ENCODE measurements at places on chromosomes 2 and 18.

DNA sequence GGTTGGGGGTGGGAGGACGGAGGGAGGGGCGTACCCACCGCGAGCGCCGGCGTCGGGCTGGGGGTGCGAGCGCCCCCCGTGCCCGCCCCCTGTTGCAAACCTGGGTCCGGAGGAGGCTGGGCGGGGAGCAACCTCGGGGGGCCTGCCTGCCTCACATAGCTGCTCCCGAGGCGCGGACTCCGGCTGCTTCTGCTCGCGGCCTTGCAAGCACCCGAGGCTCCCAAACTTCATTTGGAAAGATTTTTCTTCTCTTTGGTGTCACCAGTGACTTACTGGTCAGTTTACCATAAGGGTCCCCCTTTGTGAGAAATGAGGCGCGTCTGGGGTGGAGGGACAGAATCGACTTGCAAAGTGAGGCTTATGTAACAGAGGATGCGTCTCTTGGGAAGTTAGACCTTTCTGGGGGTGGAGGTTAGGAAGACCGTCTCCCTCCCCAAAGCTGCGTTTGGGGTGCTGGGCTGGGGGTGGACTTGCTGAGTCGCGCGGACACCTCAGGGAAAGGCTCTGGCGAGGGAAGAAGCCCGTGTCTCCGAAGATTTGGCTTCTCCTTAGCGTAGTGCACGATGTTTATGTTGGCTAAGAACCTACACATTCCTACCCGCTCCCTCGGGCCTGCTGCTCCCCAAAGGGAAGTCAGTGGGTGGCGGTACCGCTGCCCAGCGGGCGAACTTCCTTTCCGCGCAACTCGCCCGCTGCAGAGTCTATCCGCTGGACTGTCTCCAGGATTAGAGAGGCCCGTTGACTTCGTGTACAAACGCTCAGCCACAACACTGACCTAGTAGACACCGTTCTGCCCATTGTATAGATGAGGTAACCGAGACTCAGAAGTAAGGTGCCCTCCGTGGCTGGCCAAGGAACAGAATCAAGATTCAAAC lies 559 bp downstream of the TMEM37 start:
- DNase-seq = no peak

DNA sequence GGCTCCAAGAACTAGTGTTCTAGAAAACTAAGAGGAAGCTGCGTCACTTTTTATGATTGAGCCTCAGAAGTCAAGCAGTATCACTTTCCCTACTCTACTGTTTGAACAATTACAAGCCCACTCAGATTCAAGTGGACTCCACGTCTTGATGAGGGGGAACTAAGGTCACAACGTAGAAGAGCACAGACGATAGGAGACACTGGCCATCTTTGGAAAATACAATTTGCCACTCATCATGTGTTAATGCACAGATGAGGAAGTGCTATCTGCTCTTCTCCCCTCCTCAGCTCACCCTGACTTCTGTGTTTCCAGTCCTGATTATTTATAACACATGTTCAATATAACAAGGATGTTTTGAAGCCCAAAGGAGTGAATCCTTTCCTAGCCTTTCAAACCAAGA lies 76.1 kb upstream of the CYP1B1 start:
- DNase-seq = no peak

GRCh38 chr2:112757265-112757664 lies 7.1 kb downstream of the CKAP2L start:
- DNase-seq = no peak

- DNase-seq = no peak
These were observed 264.8 kb downstream of the ANAPC1 start for GRCh38 chr2:111618978-111619902.

GRCh38 chr2:30691091-30691947 lies 115.9 kb downstream of the CAPN13 start:
- no peak for DNase-seq

DNA sequence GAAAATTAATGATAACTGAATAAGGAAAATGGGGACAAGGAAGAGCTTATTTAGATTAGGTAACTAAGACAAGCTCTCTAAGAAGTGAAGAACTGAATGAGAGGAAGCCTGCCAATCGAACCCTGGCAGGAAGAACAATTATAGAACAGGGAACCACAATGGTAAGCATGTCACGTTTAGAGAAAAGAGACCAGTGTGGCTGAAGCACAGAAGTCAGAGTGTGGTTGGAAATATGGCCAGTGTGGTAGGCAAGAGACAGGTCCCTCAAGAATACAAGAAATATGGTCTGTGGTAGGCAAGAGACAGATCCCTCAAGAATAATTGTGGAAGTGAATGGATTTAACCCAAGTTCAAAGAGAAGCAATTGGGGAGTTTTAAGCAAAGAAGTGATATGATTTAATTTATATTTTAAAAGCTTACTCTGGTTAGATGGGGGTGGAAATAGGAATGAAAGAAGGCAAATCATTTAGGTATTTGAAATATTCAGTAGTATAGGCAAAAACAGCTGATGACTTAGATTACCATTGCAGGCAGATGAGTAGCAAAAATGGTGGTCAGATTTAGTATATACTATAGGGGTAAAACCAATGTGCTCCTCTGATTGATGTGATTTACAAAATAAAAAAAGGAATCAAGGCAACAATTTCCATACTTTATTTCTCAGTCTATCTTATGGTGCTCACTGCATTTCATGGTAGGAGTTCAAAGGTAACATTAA lies 38.8 kb upstream of the ERMN start:
- no peak for DNase-seq

- DNase-seq = no peak
These were observed 1.9 kb upstream of the SOX11 start for GRCh38 chr2:5690286-5690685.

GRCh38 chr2:120520929-120521912 lies 175.3 kb downstream of the INHBB start:
- peak; percentile 11 for DNase-seq

DNA sequence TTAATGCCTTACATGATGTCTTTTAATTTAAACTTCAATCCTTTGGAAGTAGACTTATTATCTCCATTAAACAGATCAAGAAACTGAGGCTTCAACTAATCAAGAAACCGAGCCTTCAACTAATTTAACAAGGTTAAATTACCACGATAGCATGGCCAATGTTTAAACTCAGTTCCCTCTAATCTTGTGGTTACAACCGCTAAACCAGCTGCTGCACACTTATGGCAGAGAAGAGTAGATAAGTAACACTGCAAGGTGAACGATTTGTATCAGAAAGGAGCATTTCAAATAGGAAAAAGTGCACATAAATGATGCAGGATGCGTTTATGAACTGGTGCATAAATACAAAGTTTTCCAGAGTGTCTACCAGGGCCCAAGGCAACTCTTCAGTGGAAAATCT lies 144.6 kb upstream of the CAVIN2 start:
- no peak for DNase-seq

GRCh38 chr2:142834021-142834420 lies 43.4 kb upstream of the KYNU start:
- DNase-seq = no peak

GRCh38 chr2:21892140-21892539 lies 768.4 kb downstream of the TDRD15 start:
- DNase-seq = no peak

DNA sequence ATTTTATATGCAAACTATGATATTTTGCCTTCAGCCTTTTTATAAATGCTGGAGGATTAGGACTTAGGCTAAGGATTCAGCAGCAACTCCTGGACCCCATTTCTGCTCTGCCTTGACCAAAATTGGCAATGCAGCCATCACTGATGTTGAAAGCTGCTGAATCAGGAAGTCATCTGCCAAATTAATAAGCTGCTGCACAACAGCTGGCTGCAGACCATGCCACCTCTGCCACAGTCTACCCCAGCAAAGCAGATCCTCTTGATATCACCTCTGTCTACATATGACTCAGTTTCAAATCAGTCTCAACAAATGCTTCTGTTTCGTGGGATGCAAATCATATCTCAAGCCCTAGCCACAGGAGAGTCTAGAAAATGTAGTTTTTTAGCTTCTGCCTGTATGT lies 7.1 kb upstream of the SOS1 start:
- DNase-seq = no peak

GRCh38 chr2:40281021-40281940 lies 170.6 kb downstream of the SLC8A1 start:
- DNase-seq = peak; percentile 18

DNA sequence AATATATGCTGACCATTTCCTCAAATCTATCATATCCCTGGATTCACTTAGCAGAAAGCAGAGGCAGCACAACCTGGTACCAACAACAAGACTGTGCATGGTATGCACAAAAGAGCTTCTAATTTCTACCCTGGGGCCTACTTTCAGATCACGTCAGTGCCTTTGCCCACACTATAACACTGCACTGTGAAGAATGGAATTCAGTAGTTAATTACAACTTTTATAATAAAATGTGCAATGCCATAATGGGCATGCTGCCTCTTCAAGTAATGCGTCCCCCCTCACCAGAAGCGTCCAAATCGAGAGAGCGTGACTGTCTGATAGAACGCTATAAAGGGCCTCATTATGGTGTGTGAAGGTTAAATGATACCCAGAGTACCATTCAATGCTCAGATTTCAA lies 328.1 kb upstream of the PKDCC start:
- no peak for DNase-seq

- no peak for DNase-seq
These were observed 50.5 kb downstream of the MRPL35 start for GRCh38 chr2:86249579-86250391.

DNA sequence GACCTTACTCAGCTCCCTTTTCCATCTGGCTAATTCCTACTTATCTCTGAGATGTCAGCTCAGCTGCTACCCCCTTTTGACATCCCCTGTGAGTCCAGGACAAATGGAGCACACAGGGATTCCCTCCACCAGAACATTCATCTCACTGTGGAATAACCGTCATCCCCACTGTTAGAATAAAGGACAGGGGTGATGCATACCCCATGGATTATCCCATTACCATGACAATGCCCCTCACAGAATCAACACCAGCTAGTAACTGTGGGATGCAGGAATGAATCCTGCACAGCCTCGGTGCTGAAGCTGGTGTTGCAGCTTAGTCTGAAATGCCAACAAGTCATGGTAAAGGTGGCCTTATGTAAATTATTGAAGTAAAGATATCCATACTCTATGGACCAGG lies 624.8 kb upstream of the RAB6C start:
- DNase-seq = no peak

DNA sequence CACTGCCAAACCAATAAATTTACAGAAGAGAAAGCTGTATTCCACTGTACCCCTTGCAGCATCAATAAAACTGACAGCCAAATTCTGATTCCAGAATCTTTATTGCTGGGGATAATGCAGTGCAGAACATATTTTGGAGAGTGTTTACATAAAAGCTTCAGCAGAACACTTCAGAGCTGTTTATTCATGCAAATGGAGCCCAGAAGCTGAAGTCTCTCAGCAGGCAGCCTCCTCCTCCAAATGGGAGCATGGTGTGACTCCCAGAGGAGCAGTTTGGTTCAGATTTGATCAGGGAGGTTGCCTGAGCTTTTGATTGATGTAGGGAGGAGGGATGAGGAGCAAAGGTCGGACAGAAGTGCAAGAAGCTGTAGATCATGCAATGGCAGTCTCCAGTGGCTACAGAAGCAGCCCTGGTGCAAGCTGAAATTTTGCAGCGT lies 22.4 kb downstream of the LHCGR start:
- DNase-seq = no peak

DNA sequence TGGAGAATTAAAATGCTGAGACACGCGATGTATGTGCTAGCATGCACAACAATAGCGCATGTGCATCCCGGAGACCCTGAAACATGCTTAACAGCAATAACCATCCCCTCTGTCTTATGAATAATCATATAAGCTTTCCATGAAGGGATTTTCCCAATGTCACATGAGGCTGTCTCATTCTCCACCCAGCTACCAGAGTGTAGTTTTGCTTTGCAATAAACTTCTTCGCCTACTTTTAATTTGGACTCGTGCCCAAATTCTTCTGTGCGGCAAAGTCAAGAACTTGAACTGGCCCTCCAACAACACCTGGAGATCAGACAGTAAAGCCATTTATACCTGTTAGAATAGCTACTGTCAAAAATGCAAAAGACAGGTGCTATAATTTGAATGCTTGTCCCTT lies 15.5 kb downstream of the LYG1 start:
- DNase-seq = no peak

DNA sequence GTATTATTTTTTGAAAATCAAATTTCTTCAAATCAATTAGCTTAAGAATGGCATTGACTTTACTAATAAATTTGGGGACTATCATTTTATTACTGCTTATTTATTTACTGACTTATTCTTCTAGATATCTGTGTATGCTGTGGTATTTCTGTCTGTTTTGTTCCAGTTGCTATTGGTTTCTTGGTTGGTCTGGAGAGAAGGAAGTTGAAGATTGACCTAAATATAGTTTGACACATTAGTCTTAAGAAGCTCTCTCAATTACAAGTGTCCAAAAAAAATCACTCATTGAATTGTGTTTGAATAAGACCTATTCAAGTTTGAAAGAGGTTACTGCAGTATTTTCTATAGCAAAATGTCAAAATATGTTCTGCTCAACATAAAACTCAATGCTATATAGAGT lies 153.3 kb upstream of the KYNU start:
- no peak for DNase-seq

DNA sequence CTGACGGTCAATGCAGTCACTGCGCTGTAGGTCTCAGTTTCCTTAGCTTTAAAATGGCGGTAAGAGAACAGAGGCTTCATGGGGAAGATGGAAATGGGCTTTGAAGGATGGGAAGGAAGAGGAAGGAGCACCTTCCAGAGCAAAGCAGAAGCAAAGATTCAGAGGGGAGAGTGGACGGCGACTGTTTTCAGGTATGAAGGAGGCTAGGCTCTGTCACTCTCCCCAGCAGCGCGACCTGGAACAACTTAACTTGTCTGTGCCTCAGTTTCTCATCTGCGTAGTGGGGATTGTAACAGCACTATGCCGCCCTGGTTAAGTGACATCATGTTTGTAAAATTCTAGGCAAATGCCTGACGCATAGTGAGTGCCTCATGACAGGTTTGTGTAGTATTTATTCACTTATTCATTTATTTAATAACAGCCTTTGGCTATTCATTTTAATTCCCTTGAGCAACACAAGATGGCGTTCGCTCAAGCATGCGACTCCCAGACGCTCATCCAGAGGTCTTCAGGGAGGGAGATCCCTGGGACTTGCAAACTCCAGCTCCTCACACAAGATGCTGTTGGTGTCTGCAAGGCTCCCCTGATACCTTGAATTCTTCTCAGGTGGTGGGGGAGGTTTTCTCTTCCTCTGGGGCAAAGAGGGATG lies 336.3 kb downstream of the DYSF start:
- DNase-seq = no peak

GRCh38 chr18:79485788-79486355 lies 90.1 kb downstream of the NFATC1 start:
- no peak for DNase-seq

DNA sequence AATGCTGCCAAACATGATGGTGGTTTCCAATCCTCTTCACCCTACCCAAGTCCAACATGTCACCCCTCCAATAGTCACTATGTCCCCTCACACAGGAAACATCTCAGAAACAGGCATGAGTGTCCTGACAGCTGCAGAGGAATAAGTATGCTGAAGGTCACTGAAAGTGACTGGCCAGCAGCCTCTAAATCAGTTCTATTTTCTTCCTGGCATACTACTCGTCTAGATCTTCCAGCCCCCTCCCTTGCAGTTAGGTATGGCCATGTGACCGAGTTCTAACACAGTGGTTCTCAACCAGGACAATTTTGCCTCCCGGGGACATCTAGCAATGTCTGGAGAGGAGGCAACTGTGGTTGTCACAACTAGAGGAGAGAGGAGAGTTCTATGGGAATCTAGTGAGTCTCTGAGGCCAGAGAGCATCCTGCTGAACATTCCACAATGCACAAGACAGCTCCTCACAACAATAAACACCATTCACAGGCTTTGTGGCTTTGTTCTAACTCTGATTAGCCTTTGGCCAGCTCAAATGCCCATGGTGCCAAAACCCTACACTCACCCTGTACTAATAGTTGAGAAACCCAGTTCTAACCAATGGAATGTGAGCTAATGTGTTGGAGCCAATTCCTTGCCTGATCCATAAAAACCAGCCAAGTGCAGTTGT lies 12.6 kb upstream of the ID2 start:
- DNase-seq = peak; percentile 64

Data from midbrain (tissue), 1 donor.